ENCODE measurements at places on chromosomes 6 and 20.

- no peak for DNase-seq
Observed at GRCh38 chr20:21509079-21509596, 4.7 kb downstream of the NKX2-2 start.

GRCh38 chr6:77926198-77926751 lies 273.4 kb downstream of the MEI4 start:
- DNase-seq: no peak

GRCh38 chr6:113406048-113406695 lies 451.0 kb upstream of the MARCKS start:
- DNase-seq: no peak

DNA sequence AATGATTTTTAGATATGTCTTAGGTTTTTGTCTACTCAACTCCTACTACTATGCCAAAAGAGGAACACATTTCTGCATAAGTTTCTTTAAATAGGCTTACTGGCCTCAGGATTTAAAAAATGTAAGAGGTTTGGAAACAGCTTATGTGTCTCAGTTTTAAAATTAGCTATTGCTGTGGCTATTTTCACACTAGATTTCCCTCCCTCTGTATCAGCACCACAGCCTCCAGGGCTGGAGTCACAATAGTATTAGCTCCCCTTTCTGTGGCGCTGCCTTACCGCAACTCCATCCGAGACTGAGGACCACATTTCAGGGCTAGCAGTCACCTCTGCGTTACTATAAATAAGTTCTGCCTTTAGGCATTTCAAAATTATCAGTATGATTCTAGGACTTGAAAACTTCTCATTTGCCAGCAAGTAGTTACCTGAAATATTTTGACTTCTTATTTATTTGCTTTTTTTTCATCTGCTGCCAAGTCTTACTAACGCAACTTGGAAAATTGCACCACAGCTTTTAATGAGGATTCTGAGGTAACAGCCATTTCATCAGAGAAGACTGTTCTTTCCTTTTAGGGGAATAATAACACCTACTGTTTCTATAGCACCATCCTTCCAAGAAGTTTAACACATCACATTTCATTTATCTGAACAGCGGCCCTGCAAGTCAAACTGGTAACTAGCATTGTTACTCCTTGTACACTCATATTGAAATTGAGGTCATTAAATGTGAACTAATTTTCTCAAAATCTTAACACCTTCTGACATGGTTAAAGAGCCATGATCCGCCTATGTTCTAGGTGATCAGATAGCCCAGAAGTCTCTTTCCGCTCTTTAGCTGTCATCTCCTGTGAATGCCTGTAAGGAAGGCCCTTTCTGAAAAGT lies 105.9 kb downstream of the GJA10 start:
- DNase-seq: no peak

DNA sequence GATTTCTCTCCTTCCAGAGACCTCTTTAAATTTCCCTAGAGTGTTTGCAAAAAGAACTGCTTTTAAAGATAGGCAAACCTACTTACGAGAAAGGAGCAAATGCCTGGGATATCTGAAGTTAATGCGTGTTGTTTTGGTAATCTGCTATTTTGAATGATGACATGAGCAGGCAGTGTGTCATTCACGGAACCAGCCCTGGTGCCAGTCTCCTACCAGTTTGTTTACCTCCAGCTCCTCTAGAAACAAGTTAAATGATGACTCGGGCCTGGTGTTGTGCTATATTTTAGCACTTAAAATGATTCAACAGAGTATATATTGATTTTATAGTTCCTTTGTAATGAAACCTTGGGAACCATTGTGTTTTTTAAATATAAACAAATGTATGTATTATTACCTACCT lies 41.1 kb upstream of the MAP3K4 start:
- DNase-seq: no peak
